Activated T-cell treated with anti-CD3 and anti-CD28 coated beads, Interleukin-2, amount 50 U/mL, for 72 hours (primary cell): ENCODE measurements at places on chromosomes 11 and 22.

GRCh38 chr11:8252388-8252787, 11.3 kb downstream of the LMO1 start:
- DNase-seq, result no peak

DNA sequence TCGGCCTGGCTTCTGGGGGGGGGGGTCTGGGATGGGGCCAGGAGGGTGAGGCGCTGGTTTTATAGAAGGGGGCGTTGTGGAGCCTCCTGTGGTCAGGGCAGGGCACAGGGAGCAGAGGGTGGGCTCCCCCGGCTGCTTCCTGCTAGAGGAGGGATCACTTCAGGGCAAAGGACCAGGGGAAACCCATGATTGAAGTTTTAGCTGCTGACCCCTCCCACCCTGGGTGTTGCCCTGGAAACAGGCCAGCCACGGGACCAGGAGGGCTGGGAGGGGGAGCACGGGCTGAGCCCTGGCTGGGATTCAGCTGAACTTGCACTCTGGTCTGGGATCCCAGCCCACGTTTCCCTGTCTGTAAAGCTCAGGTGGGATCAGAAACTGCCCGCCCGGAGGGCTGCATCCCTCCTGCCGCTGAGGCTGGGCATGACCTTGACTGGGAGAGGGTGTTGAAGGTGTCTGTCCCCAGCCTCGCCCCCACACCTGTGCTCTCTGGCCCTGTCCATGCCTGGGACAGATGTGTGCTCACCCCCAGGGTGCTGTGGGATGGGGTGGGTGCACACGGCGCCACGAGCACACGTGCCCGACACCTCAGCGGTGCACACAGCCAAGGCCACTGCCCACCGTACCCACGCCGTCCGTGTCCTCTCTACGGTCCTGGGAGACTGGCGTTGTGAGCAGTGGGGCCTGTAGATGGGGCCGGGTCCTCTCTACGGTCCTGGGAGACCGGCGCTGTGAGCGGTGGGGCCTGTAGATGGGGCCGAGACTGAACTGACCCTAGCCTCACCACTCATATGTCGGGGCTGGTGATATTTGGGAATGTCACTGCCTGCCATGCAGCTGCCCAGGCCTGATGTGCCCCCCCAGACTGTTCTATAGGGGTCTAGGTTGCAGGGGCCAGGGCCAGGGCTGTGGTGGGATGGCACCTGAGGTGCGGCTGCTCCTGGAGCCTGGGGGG, 2.3 kb downstream of the TSPAN4 start:
- DNase-seq, result no peak

DNA sequence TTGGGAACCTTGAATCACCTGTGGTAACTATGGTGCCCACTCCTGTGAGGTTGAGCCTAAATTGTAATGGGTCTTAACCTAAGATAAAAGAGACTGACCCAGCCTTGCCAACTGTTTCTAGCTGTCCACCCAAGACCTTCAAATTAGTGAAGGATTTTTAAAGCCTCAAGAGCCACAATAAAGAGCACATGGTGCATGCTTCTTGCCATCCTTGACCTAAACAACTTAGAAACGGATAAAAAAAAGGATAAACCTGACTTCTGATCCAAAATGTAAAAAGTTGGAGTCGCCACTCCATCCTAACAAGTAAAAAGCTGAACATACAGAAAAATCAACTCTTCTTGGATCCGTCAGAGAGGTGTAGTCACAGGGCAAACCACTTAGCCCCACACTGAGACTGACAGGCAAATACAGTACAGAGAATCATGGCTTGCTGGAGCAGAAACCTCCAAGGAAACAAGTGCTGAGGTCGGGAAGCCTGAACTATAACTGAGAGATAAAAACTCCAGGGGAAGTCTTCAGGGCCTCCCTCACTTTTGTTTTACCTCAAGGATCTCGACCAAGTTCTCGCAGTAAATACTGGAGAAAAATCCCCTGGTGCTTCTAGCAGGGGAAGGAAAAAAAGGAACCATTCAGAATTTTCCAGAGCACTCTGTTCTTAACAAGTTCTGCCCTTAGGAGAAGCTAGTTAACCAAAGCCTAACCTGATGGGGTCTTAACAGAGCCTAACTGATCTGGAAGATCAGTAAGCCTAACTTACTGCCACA, 16.3 kb downstream of the ENTHD1 start:
- no peak for DNase-seq

DNA sequence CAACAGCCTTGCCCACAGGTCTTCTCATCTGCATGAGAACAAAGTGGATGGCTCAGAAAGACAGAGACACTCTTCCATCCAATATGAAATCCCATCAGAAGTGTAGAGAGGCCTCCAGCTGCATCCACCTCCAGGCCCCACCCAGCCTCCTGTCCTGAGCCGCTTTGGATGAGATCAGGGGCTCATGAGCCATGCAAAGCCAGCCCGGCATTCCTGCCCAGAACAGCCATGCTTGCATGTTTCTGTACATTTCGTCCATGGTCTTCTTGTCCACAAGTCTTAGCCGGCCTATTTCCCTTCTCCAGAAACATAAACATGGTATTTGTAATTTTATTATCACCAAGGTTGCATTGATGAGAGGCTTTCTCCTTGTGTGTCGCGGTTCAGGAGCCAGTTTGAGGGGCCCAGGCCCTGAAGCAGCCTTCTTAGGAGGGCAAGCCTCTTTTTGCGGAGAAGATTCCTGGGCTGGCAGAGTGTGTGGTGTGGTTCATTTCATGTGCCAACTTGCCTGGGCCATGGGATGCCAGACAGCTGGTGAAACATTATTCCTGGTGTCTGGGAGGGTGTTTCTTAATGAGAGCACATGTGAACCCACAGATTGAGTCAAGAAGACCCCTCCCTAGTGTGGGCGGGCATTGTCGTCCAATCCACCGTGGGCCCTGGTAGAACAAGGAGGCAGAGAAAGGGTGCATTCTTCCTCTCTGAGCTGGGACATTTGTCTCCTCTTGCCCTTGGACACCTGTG, 928.9 kb downstream of the TBC1D22A start:
- no peak for DNase-seq

GRCh38 chr11:35138943-35139721, at the start of gene CD44:
Gene CD44, plus strand, starts transcription at chr11:35139171. Its CDS starts 133 bp downstream, at chr11:35139304.
- DNase-seq, result peak; percentile 77

GRCh38 chr22:49686495-49687219, 141.0 kb downstream of the BRD1 start:
- no peak for DNase-seq

DNA sequence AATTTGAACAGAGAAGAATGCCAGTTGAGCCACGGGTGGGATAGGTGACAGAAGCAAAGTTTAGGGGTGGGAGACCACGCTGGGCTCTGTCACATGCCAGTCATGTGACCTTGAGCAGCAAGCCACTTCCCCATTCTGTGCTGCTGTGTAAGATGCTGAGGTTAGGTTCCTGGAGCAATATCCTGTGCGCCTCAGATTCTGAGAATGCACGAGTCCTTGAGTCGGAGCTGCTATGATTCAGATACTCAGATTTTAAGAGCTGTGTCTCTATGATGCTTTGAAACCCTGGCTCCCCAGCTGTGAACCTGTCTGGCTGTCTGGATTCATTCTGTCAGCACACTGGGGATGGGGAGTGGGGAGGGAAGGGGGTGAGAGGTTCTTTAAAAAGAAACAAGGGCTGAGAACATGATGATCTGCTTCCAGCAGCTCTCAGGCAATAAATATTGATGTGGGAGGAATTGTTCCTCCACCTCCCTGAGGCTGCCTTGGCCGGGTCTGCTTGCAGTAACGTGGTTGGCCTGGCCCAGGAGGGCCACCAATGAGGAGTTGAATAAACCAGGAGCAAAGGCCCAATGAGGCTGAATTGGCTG, 24.0 kb downstream of the SLCO2B1 start:
- peak; percentile 4 for DNase-seq
